C1 segment of cervical spinal cord (tissue), 14 donors: ENCODE measurements at places on chromosomes 3 and 15.
A peak's percentile ranks its signal among the peaks of the same experiment; 100 is the strongest.

- no peak for DNase-seq
Measured at GRCh38 chr3:2847062-2847841, 262.9 kb downstream of the IL5RA start.

- no peak for DNase-seq
Measured at GRCh38 chr3:154849408-154849807, 230.7 kb upstream of the MME start.

DNA sequence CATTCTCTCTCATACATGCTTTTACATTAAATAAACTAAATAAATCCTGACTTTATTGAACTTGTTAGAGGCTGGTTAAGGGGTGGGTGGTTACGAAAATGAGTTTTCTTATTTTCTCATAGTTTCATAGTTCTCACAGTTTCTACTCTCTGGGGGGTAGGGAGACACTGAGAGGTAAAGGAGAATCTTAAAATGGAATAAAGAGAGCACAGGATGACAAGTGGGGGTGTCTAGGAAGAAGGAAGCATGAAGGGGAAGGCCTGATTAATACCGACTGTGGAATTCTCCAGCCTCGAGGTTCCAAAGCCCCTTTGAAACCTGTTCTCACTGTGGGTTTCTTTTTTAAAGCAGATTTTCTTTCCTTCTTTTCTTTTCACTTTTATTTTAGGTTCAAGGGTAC, 66.4 kb upstream of the TRA2B start:
- DNase-seq, result no peak

DNA sequence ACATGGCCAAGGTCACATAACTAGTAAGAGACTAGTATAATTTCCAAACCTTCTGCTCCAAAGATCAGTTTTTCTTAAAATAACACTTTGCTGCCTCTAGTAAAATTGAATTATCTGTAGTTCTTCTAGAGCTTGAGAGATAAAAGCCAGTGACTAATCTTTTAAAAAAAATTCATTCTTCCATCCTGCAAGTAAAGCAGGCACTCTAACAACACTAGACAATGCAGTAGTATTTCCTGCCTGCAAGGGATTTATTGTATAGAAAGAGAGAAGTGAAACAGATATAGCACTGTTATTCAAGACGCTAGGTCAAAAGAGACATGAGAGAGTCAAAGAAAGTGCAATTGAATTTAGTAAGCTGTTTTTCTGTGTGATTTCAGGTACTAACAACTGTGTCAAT, 159.5 kb upstream of the TBC1D5 start:
- no peak for DNase-seq

DNA sequence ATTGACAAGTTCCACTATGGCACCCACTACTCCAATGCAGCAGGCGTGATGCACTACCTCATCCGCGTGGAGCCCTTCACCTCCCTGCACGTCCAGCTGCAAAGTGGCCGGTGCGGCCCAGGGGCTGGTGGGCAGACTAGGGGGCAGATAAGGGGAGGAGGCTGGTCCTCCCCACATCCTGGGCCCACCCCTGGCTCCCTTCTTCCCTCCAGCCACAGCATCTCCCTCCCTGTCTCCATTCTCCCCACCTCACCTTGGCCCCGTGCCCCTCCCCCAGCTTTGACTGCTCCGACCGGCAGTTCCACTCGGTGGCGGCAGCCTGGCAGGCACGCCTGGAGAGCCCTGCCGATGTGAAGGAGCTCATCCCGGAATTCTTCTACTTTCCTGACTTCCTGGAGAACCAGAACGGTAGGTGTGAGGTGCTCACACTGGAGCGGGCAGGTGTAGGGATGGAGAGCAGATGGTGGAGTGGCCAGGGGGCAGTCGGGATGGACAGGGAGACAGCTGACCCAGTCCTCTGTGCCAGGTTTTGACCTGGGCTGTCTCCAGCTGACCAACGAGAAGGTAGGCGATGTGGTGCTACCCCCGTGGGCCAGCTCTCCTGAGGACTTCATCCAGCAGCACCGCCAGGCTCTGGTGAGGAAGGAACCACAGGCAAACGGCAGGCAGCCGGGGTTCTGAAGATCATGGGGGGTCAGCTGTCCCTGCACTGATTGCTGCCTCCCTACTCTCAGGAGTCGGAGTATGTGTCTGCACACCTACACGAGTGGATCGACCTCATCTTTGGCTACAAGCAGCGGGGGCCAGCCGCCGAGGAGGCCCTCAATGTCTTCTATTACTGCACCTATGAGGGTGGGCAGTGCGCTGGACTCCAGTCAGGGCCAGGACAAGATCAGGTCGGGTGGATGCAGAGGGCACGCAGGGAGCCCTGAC, 26.0 kb downstream of the NBEAL2 start:
- DNase-seq, result no peak

GRCh38 chr15:66832664-66833063, 130.6 kb downstream of the SMAD6 start:
- DNase-seq, result no peak

GRCh38 chr3:110685630-110686029, 386.0 kb upstream of the NECTIN3 start:
- DNase-seq, result no peak

DNA sequence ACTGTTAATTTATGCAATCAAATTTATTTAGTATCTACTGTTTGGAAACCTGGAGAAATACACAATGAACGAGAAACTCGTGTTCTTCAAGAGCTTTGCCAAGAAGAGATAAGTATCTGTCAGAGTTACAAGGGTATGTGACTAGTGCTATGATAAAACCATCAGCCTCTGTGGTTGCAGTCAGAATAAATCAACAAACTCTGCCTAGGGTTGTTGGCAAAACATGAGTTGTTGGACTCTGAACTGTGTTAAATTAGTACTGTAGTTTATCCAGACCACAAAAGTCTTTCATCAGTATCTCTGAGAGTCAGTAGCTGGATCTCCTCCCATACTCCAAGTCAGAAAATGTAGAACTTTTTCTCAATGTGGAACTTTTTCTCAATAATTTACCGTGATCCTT, 918.4 kb downstream of the NAALADL2 start:
- DNase-seq, result no peak

DNA sequence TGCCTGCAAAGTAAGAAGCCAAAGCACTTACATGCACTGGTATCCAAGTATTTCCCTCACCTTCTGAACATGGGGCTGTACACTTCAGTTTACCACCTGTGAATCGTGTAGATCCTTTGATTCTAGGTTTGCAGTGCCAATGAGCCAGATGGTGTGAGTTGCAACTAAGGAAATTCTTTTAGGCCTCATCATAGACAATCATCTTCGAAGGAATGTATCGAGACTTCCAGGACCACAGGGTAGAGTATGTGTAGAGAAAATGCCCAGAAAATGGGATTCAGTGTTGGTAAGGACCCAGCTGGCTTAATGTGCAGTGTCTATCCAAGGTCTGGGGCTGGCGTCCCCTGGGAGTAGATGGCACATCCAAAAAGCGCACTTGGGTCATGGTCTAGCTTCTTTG, 323.2 kb upstream of the TPM1 start:
- no peak for DNase-seq

GRCh38 chr3:25144430-25144829, 283.6 kb upstream of the RARB start:
- DNase-seq, result no peak

GRCh38 chr3:108863799-108864135, 41.2 kb downstream of the TRAT1 start:
- DNase-seq, result no peak

DNA sequence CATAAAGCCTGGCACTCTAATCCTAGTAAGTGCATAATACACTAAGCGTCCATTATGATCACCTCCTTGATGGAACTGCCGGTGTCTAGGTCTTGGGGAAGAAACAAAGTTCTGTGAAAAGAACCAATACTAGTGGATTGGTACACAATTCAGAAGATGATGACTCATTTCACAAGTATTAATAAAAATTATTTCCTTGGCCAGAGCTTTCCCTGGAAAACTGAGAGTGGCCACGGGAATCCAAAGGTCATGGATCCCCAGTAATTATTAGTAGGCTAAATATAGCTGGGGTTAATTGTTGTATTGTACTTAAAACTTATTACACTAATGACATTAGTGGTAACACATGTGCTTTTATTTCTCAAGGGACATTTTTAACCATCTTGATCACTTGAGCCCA, 808.0 kb upstream of the NR2F2 start:
- no peak for DNase-seq

GRCh38 chr3:67937498-67938118, 283.2 kb upstream of the SUCLG2 start:
- no peak for DNase-seq

DNA sequence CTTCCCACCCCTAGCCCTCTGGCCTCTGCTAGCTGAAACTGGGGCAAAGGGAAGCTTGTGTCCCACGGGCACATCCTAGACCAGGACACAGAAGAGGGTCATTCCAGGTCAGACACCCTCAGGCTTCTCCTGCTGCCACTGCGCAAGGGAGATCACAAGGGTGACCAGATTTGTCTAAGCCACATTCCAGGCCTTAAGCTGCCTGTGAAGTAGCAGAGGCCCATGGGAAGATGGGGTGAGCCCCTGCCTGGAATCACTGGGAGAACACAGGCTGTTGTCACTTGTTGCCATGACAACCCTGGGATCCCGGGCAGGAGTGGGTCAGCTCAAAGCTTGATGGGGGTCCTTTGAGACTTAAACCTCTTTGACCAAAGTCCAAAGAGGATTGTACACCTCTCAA, 10.8 kb downstream of the STRA6 start:
- DNase-seq, result no peak

- no peak for DNase-seq
Measured at GRCh38 chr3:36477655-36478054, 97.4 kb downstream of the STAC start.

- no peak for DNase-seq
Measured at GRCh38 chr3:171168086-171168485, 141.6 kb upstream of the SLC2A2 start.

DNA sequence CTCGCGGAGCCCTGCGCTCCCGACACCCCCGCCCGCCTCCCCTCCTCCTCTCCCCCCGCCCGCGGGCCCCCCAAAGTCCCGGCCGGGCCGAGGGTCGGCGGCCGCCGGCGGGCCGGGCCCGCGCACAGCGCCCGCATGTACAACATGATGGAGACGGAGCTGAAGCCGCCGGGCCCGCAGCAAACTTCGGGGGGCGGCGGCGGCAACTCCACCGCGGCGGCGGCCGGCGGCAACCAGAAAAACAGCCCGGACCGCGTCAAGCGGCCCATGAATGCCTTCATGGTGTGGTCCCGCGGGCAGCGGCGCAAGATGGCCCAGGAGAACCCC, 464 bp downstream of the SOX2 start:
- DNase-seq, result no peak

- peak; percentile 14 for DNase-seq
Measured at GRCh38 chr3:57152151-57153143, 12.7 kb downstream of the IL17RD start.

- DNase-seq, result no peak
Measured at GRCh38 chr3:183468424-183468823, 40.0 kb upstream of the MCF2L2 start.

DNA sequence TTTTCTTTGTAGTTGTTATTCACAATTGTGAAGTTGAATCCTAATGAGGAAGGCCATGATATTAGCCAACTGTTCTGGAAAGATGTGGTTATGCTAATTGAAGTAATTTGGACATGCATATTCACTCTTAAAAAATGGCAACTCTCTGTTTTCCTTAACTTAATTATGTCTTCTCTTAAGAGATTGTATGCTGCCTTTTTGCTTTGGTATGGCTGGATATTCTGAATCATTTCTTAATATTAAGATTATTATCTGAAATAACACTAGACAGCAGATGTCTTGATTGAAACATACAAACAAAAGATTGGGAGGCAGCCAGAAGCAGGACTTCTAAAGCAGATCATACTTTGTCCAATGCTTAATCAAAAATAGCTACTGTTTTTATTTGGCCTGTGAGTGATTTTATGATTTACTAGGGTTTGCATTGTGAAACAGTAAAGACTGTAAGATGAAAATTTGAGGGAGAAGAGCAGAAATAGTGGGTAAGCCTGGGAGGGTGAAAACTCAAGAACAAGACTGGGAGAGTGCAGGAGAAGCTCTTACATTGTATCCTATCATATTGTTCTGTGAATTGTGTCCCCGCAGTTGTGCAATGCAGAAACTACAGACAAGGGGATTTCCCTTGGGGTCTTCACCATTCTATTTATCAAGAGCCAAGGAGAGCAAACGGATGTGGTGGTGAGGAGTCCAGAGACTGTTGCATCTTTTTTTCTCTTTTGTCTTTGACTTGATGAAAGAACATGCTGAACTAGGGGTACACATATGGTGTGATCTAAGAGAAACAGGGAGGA, 554.8 kb downstream of the TUSC7 start:
- no peak for DNase-seq

GRCh38 chr3:141870091-141870687, 6.3 kb upstream of the ATP1B3 start:
- DNase-seq, result no peak

DNA sequence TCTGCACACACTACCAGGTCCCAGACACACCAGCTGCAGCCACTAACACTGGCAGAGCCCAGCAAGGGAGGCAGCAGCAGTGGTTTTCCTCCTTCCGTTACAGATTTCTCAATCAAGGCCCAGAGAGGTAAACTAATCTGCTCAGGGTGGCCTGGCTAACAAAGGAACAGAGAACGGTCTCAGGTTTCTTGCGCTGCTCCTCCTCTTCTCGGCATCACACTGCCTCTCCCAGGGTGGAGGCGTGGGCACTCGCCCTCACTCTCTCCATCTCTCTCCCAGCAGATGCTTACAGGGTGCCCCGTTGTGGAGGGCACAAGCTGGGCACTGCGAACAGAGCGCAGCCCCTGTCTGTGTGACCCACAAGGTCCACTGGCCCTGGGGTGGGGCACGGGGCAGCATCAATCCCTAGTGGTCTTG, 228.7 kb downstream of the VPS13C start:
- no peak for DNase-seq

GRCh38 chr15:73602446-73602843, 30.7 kb downstream of the NPTN start:
- no peak for DNase-seq

DNA sequence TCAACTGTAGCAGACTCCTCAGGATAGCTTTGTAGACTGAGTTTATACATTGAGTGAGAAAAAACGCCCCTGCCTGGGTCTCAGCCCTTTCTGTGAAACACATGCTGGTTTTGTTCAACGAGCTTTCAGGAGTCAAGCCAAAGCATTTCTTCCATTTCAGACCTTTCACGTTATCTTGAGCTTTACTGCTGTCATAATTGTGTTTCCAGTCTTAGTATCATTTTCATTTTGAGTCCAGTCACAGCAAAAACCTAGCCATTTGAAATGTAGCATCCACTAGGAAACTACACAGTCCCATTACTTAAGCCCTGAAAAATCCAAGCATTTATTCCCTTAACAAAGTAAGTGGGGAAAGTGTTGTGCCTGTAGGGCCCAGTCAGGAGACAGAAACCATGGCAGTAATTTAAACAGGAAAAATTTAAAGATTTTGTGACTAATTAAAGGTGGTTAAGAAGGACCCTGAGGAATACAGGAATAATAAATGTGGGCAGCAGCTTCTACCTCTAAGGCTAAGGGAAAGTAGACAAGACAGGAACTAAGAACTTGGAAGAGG, 110.1 kb upstream of the ABHD17C start:
- no peak for DNase-seq
